ENCODE measurements at places on chromosomes 1 and 21. TPM values are rescaled to one million over a fixed set of nuclear protein-coding genes. Genes with fewer than 3 reads are reported as not detected.

PSMB2 gene
- total RNA-seq, result 16.5 TPM

GRCh38 chr1:48776393-48777218, at the start of gene BEND5:
TSS of gene BEND5 (minus strand) at chr1:48776891. CDS start at chr1:48776831, 60 bp downstream.
- peak; percentile 93 for DNase-seq

GRCh38 chr1:77540501-77541161, 141.8 kb downstream of the ZZZ3 start:
- no peak for DNase-seq

GRCh38 chr1:32068957-32069588, 3.7 kb upstream of the TMEM39B start:
- DNase-seq, result no peak

DNA sequence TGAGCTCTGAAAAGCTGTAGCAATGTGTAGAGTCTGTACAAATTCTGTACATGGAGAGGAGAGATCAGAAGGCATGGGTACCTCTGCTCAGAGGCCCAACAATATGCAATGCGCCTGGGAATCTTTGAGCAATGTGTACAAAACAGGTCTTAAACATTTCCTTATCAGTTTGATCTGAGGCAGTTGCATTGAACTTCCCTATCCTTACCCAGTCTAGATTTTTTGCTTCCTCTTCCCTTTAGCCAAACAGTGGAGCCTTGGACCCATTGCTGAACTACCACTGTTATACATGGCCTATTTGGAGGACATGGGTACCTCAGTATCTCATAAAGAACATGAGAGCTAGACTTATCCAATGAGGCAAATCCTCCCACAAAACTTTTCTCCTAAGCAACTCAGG, 12.6 kb upstream of the MNDA start:
- no peak for DNase-seq

- no peak for DNase-seq
These were observed 75.0 kb downstream of the USP24 start for GRCh38 chr1:55140137-55140536.

- DNase-seq, result no peak
These were observed 39.3 kb upstream of the MUTYH start for GRCh38 chr1:45379524-45379923.

GRCh38 chr1:43776043-43776761, 68.9 kb downstream of the ST3GAL3 start:
- no peak for DNase-seq

DNA sequence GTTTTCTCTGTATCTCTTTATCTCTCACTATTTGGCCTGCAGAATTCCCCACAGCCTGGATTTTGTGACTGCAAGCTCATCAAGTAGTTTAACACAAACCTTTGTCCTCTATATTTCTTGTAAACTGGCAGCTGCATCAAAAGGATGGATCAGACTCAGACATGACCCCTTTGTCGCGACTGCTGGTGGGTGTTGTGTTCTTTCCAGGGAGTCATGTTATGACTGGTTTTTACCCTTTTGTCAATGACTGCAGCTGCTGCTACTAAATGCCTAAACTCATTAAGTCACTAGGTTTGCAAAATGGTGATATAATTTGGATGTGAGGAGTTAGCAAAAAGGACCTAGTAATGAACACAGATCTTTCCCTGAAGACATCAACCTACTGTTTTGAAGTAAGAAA, 10.2 kb upstream of the TOMM20 start:
- DNase-seq, result no peak

DNA sequence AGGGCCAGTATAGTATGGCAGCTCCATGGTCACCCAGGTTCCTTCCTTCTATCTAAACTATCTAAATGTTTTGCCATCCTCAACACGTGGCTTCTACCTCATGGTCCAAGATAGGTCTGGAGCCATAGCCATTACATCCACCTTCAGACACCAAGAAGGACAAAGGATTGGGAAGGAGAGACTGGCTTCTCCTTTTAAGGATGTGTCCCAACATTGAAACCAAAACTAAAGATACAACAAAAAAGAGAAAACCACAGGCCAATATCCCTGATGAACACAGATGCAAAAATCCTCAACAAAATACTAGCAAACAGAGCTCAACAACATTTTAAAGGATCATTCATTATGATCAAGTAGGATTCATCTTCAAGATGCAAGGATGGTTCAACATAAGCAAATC, 24.8 kb downstream of the HSD11B1 start:
- DNase-seq, result no peak
